Activated naive CD4-positive, alpha-beta T cell treated with anti-CD3 and anti-CD28 coated beads, Interleukin-2, amount 50 U/mL, for 16 hours (primary cell): ENCODE measurements at places on chromosomes 1 and 21.

DNA sequence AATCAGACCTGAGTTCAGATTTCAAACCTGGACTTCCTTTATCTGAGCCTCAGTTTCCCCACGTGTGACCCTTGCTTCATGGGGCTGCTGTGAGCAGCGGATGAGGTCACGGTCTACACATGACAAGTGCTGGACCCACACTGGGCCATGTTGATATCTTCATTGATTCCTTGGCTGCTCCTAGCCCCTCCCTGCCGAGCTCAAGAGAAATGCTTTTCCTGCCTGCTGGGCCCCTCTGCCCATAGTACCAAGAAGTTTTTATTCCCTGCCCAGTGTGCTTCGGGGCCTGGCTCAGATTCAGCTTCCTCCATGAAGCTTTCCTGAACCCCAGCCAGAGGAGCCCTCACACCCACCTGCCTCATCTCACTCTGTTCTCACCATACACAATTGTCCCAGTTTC is 181.6 kb downstream of the PTPRU start:
- no peak for DNase-seq

DNA sequence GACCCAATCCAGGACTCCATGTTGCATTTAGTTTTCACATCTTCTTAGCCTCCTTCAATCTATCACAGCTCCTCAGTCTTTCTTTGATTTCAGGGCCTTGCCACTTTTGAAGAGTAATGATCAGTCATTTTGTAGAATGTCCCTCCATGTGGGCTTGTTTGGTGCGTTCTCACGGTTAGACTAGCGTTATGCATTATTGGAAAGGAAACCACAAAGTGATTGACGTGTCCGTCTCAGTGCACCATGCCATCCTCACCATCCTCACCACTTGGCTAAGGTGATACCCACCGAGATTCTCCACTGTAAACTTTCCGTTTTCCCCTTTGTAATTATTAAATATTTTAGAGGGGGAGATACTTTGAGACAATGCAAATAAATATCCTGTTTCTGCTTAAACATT is 59.6 kb upstream of the OLIG2 start:
- DNase-seq = no peak

GRCh38 chr21:45833414-45833813 is 148.2 kb upstream of the COL6A1 start:
- no peak for DNase-seq

GRCh38 chr1:2414297-2414958 is 2.1 kb upstream of the PEX10 start:
- DNase-seq = peak; percentile 81

- DNase-seq = no peak
Observed at GRCh38 chr1:119011116-119011515, 23.0 kb upstream of the TBX15 start.

- DNase-seq = peak; percentile 78
Observed at GRCh38 chr21:35026617-35027562, 22.2 kb downstream of the RUNX1 start.

- DNase-seq = no peak
Observed at GRCh38 chr1:179663810-179664209, 72.2 kb downstream of the TDRD5 start.

GRCh38 chr1:30904191-30904961 is 4.2 kb downstream of the SDC3 start:
- DNase-seq = no peak

GRCh38 chr1:112964347-112964746 is 8.4 kb upstream of the SLC16A1 start:
- no peak for DNase-seq

DNA sequence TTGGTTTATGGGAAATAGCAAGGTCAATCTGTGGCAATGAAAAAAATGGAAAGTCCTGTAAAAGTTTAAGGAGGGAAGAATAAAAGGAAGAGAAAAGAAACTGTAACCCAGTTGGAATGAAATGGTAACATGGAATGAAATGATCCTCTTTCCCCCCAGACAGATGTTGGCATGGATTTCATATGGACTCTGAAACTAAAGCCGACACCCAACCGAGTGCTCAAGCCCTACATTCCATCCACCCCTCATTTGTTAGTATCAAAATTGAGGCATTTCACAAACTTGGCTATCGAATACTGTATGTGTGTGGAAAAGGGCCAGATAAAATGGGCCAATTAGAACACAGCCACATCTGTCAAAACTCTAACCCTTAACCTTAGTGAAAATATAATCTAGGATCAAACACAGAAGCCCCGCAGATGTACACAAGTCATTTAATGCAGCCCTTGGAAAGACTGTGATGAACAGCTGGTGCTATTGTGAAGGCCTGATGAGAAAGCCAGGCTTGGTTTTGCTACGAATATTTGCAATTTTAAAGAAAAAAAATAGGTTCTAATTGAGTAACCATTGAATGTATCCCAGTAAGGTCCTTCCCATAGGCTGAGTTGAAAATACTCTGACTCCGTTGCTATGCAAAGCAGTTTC is 72.6 kb upstream of the RGL1 start:
- DNase-seq = no peak

DNA sequence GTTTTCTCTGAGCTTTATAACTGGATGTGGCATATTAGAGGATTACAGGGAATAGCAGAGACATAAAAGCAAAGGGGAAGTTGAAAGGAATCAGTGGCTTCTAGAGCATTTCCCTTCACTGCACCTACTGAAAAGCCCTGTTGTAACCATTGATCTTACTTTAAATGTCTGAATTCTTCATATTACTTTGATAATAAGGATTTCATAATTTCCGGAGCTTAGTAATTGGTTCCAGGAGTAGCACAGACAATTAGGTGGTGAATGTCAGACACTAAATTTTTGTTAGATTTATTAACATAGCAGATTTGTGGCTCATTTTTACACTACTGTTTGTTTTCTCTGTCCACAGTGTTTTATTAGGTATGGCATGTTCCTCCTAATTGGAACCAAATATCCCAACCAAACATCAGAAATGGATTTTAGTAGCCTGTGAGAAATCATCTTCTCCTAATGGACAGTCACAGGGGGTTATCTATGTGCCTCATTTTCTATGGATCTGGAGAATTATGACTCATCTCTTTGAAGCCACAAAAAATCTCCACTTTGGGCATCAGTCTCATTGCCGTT is 100.5 kb downstream of the GIPC2 start:
- DNase-seq = no peak

DNA sequence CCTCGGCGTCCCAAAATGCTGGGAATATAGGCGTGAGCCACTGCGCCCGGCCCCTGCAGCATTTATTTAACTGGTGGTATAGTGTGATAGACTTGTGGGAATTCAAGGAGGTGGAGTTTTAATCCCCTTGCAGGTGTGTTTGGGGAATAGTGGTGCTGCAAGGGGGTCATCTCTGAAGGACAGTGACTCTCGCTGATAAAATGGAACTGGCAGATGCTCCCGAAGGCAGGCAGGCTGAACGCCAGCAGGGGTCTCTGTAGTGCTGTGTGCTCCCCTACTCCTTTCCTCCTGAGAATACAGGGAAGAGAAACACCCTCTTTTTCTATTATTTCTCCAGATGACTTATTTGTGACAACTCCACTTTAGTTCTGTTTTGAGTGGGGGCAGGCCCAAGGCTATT is 4.0 kb downstream of the OSCP1 start:
- no peak for DNase-seq

DNA sequence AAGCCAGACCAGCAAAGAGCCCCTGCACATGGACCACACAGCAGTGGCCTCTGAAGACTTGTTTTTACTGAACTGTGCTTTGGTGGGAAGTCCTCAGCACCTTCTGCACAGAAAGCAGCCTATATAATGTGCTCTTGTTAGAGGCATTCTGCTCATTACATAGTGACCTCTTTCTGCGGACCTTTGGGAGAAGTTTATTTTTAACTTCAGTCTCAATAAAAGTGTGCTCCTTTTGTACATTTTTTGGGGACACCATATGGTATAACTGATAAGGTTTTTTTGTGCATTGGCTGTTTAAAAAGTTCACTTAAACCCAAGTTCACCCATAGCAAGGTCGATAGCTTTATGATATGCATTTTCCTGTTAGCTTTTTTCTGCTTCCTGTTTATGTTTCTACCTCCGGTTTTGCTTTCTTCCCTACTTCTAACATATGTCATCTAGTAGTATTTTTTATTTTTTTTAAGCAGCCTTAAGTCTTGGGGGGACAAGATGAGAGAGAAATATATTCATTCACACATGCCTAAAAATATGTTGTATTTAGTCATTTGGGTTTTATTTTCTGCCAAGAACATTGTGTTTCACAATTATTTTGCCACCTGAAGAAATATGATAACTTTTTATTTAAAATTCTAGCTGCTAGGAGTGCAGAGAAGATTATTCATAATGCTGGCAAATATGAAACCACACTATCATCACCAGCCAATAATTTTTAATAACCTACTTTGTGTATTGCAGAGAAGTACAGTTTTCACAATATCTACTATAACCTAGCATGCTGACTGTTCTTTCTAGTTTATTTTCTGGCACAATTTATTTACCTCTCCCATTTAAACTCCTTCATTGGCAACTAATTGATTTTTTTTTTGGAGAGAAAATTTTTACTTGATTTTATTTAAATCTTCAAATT is 22.9 kb upstream of the SLC19A2 start:
- DNase-seq = no peak

- DNase-seq = no peak
Observed at GRCh38 chr1:4853904-4854303, 199.5 kb downstream of the AJAP1 start.
